Brain microvascular endothelial cell (primary cell): ENCODE measurements at places on chromosomes 6 and 20.

DNA sequence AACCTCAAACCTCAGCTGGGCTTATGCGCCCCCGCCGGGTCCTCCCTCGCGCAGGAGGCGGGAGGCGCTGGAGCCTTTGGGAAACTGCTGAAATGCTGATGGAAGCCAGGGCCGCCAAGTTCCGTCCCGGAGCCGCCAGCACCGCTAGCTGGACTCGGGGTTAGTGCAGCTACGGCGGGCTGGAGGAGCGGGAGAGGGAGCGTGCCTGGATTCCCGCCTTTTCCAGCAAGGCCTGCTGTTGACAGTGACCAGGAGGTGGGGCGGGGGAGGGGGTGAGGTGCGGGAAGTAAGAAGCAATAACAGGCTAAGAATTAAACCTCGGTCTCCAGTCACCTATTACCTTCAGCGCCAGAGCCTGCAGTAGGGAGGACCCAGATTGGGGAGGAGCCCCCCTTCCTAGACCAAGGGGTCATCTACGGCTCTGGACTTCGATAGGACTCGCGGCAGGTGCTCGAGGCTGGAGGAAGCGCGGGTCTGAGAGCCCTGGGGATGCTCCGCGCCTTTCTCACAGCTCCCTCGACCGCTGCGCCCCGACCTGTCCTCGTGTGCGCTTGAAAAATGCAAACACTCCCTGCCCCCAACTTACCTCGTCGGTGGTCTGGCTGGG lies 20.5 kb downstream of the COL9A1 start:
- no peak for DNase-seq

GRCh38 chr6:30816791-30817739 lies 67.3 kb upstream of the DDR1 start:
- no peak for DNase-seq

GRCh38 chr20:57958050-57958420 lies 248.2 kb upstream of the PMEPA1 start:
- DNase-seq = no peak

DNA sequence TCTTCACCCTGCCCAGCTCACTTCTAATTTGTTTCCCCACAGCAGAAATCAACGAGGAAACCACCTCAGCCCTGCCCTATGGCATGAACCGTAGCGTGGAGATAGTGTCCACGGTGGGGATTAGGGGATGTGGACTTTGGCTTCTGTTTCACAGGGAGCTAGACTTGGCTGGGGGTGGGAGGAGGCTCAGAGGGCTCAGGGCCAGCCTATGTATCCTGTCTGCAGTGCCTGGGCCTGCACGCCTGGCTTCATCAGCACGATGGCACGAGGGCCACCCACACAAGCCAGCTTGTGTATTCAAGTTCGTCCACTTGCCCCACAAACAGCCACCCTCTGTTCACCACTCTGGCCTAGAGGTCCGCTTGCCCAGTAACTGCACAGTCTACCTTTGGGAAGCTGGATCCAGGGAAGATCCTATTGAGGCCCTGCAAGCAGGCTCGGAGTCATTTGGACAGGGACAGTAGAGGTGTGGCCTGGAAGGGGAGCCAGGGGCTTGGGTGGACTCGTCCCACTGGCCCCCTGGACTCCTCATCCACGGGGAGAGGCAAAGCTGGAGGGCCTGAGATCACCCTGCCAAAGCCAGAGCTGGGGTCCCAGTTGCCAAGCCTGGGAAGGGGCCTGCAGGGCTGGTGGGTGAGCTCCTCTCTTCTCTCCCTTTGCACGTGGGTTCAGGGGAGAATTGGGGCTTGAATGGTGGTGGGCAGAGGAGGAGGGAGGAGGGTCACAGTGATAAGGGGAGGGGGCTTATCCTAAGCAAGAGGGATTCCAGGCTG lies 38.0 kb upstream of the FAM83D start:
- DNase-seq = no peak

DNA sequence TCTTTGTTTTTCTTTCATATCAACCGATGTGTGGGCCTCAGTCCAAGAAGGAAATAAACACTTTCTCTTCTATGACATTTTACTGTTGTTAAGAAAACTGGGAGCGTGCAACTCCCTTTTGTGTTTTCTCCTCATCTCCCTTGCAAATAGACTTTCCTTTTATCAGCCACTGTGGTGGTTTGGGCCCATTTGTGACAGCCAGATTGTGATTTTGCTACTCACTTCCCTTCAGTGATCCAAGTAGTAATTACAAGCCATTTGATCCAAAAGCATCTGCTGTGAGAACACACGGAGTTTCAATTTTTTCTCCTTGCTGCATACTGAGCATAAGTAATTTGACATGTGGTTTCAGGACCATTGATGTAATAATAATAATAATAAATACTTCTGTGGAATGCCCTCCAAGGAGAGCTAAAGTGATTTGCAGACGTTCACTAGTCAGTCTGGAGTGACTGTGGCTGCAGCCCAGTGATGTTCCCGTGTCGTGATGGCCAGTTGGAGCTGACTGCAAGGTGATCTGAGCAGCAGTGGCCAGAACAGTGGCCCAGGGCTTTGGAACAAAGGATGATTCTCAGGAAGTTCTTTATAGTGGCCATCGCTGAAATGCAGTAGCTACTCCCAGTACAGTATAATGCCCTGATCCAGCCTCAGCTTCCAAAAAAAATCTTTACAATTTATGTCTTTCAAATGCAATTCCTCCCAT lies 91.9 kb upstream of the CLDN20 start:
- peak; percentile 38 for DNase-seq

- DNase-seq = peak; percentile 79
These were observed 27.9 kb upstream of the BMP6 start for GRCh38 chr6:7697820-7698623.

DNA sequence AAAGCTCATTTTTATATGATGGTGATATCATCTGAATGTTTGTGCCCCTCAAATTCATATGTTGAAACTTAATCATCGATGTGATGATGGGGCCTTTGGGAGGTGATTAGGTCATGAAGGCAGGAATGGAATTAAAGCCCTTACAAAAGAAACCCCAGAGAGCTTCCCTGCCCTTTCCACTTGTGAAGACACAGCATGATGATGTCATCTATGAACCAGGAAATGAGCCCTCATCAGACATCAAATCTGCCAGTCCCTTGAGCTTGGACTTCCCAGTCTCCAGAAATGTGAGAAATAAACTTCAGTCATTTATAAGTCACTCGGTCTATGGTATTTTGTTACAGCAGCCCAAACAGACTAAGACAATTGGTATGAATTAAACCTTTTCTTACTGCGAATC lies 153.1 kb downstream of the MYB start:
- peak; percentile 69 for DNase-seq

DNA sequence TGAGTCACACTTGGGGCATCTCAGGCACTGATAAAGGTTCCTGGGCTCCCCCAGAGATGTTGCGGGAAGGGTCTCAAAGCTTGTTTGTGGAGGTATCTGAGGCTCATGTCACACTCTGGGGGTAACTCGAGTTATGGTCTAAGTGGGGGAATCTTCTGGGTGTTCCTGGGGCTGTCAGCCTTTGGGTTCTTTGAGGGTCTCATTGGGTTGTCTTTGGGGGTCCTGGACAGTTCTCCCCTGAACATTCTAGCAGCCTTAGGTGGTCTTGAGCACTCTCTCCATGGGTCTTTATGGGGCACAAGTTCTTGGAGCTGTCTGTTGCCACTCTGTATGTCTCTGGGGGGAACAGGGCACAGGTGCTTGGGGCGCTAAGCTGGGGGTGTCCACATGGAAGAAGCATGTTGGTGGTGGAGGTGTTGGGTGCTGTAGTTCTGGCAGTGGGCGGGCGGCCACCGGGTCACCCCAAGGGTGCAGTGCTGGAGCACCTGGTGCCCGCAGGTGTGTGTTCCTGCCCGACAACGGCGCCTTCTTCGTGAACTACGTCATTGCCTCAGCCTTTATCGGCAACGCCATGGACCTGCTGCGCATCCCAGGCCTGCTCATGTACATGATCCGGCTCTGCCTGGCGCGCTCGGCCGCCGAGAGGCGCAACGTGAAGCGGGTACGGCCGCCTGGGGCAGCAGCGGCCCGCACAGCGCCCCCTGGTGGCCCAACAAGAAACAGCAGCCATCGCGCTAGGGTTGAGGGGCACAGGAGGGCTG lies 7.1 kb upstream of the CAPN11 start:
- peak; percentile 51 for DNase-seq

- no peak for DNase-seq
These were observed 321.5 kb upstream of the SASH1 start for GRCh38 chr6:148021165-148021564.

DNA sequence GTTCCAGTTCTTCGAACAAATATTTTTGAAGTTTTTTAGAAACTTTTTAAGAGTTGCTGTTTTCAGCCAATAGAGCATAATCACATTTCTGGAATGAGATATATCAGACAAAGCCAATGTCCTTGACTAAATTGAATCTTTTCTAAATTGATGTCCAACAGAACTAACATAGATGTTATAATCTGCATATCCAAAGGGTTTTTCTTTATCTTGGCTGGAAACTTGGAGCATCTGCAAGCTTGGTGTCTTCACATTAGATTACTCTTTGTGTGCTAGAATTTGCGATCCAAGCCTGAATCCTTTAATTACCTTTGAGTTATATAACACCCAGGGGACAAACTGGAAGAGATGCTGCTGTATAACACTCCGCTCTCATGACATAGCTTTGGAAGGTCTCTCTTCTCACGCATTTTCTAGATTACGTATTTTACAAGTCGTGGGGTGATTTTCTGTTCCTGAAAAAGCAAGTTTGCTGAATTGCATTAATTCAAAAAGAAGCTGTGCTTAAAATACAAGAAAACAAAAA lies 64.4 kb upstream of the FUCA2 start:
- DNase-seq = no peak

DNA sequence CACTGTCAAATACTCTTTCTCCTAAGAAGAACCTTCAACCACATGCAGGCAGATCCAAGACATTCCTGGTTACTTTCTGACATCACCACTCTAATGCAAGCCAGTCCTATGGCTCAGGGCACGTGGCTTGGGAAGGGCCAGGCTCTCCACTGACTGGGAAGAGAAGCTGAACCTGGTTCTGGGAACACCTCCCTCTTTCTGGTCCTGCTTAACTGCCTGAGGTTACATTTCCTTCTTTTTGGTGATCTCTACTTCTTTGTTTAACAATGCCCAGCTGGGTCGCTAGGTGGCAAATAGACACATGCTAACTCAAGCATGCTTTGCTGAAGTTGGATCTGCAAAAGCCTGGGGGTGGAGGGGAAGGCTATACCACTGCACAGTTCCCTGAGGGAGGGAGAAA lies 249.8 kb downstream of the GMDS start:
- no peak for DNase-seq

- DNase-seq = no peak
These were observed 11.5 kb upstream of the MUC22 start for GRCh38 chr6:30998785-30999184.

DNA sequence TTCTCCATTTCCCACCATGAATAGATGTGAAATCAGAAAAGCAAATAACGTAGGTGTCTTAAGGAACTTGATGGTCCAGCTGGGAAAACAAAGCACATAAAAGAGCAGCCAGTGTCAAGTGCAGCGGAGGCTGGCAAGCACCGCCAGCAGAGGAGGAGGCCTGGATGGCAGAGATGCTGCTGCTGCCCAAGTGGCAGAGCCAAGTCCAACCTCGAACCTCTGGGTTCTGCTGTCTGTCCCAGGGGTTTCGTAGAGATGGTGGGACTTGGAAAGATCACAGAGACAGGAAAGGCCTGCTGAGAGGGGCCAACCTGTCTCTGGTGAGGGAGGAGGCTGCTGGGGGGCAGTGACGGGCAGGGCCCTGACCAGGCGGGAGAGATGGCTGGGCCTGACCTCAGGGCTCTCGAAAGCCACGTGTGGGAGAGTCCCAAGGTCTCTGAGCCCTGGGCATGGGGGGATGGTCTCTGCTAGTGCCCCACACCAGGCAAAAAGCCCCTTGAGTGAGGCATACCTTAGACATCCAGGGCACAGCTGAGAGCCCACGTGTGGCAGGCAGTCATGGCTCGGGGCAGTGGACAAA lies 77.3 kb downstream of the TCP11 start:
- no peak for DNase-seq

- DNase-seq = no peak
These were observed 117.9 kb downstream of the SGK1 start for GRCh38 chr6:134199848-134200606.

DNA sequence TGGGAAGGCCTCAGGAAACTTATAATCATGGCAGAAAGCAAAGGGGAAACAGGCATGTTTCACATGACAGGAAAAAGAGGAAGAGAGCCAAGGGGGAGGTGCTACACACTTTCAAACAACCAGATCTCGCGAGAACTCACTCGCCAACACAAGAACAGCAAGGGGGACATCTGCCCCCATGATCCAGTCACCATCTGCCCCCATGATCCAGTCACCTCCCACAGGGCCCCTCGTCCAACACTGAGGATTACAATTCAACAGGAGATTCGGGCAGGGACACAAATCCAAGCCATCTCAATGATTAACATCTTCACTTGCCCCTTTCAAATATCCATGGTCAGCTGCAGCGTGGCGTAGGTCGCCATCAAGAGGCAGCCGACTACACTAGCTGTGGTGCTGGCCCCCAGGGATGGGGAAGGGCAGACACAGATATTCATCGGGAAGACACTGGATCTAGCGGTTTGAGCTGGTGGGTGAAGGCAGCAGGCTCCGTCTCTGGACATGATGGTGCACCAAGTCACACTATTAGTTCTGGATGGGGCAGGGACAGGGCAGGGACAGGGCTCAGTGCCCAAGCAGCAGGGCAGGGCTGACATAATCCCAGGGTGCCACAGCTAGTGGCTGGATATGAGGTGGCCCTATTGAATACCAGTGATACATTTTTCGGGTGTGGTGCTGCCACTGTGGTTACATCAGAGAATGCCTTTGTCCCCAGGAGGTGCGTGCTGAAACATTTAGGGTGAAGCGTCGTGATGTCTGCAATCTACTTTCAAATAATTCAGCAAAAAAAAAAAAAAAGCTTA lies 31.6 kb downstream of the TUBB2B start:
- DNase-seq = no peak

- DNase-seq = peak; percentile 78
These were observed 8.9 kb downstream of the ATXN1 start for GRCh38 chr6:16752206-16752866.

GRCh38 chr6:139030228-139030963 lies 1.9 kb downstream of the ABRACL start:
- no peak for DNase-seq

DNA sequence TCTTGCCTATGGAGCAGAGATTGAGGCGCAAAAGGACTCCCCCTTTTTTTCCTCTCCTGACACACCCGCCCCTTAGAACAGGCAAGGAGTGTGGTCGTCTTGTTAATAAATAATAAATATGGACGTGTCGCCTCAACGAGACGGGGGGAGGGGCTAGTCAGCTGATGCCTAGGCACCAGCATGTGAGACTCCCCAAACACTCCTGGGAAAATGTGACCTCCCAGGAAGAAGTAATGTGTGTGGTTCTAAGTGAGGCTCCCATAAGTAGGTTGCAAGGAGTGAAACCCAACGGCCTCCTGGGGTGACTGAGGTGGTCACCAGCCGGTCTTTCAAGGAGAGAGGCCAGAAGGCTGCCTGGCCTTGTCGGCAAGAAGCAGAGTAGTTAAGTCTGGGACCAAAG lies 1.1 kb upstream of the FAXC start:
- DNase-seq = no peak

- DNase-seq = no peak
These were observed 133.4 kb downstream of the PREX1 start for GRCh38 chr20:48694381-48694865.
